ENCODE measurements at places on chromosomes 7 and 10.
A peak's percentile ranks its signal among the peaks of the same experiment; 100 is the strongest.

DNA sequence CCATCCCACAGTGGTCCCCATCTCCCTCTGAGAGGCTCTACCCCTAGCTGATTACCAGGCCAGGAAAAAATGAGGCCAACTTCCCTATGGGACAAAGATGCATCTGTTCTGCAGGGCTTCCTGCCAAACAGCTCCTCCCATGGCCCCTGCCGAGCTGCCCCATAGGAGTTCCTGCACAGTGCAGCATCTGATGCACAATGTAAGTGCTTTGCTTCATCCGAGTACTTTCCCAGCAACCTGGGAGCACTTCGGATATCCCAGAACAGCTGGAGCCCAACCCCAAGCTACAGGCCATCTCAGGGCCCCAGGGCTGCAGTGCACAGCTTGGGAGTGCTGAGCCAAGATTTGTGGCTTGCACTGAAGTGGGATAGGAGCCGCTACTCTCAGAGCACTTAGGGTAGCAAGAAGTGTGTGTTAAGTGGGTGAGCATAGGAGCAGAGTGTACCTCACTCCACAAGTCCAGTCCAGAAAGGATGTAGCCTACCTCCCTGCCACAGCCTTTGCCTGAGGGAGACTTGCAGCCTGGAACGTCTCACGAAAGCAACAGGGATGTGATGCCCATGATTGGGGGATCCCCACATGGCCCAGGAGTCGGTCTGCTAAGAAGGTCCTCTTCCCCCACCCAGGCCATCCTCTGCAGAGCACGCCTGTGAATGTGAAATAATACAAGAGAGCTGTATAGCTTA is 209.6 kb upstream of the VWC2 start:
- no peak for DNase-seq

GRCh38 chr7:87218796-87219544 is 562 bp downstream of the TMEM243 start:
- peak; percentile 36 for DNase-seq

GRCh38 chr10:16968416-16969041 is 151.3 kb upstream of the RSU1 start:
- no peak for DNase-seq

- no peak for DNase-seq
Observed at GRCh38 chr7:44102846-44103565, 1.1 kb upstream of the AEBP1 start.

All from CD4-positive, alpha-beta T cell treated with Interleukin-4 for 4 hours (primary cell).